ENCODE measurements at places on chromosomes 3 and 15.

DNA sequence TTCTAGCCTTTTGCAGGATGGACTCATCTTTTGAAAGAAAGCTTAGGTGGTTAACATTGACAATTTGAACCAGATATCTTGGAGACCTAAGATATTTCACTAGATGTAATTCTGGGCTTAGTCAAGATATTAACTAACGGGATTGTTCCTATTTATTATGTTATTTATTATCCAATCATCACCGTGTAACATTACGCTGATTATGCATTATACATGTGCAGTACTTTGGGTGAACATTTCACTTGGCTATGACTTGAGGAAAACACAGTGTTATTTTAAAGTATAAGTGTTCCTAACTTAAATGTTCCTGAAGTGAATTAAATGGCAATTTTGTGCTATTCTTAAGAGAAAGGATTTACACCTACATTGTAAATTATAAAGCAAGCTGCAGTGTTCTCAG is 574.5 kb upstream of the KCNMB2 start:
- H3K4me3 ChIP-seq = no peak overlapping the region
- no peaks in the 10 kb centered on the region for H3K36me3 ChIP-seq
- no peak for DNase-seq
- H3K4me1 ChIP-seq = no peaks in the 10 kb centered on the region

DNA sequence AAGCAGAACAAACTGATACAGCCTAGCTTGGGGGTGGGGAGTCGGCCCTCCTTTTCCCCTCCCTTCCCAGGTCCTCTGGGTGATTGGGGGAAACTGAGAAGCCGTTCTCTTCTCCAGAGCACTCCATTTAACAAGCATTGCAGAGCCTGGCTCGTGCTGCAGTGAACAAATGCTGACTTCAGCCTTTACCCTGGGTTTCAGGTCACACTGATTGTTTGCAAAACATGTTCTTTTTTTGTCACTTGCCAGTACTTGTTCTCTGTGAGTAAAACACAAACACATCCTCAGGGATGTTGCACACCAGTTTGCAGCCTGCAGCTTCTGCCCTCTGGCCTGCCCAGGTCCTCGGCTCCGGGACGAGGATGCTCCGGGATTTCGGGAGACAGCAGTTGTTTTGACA is 132.8 kb downstream of the PGPEP1L start:
- H3K4me1 ChIP-seq = peaks cover 81% of the 10 kb centered on the region
- H3K27ac ChIP-seq = peak overlapping the region; percentile 56
- H3K36me3 ChIP-seq = no peaks in the 10 kb centered on the region
- DNase-seq = no peak
- H3K4me3 ChIP-seq = no peak overlapping the region

DNA sequence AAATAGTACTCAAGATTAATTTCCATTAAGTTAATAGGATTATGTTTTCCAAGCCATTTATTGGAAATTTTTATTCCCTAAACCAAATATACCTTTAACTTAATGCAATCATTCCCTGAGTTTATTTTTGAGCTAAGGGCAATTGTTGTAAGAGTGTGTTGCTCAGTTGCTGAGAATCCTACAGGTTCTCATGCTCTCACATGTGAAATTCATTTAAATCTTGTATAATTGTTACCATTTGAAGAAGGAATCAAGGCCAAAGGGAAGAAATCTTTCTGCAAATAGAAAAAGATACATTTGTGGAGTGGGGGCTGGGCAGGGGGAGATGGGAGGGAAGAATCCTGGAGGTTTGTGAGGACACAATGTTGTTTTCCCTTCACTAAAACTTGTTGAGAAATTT is 202.7 kb upstream of the STRIT1 start:
- no peaks in the 10 kb centered on the region for H3K36me3 ChIP-seq
- no peaks in the 10 kb centered on the region for H3K4me1 ChIP-seq
- no peak for DNase-seq
- no peak overlapping the region for H3K4me3 ChIP-seq
- no peak overlapping the region for H3K27ac ChIP-seq
- no peaks in the 10 kb centered on the region for H3K27me3 ChIP-seq

GRCh38 chr3:4067893-4068292 is 235.3 kb upstream of the SETMAR start:
- no peaks in the 10 kb centered on the region for H3K27me3 ChIP-seq
- H3K4me3 ChIP-seq = no peak overlapping the region
- no peak for DNase-seq
- H3K4me1 ChIP-seq = no peaks in the 10 kb centered on the region
- H3K36me3 ChIP-seq = no peaks in the 10 kb centered on the region
- H3K27ac ChIP-seq = no peak overlapping the region

DNA sequence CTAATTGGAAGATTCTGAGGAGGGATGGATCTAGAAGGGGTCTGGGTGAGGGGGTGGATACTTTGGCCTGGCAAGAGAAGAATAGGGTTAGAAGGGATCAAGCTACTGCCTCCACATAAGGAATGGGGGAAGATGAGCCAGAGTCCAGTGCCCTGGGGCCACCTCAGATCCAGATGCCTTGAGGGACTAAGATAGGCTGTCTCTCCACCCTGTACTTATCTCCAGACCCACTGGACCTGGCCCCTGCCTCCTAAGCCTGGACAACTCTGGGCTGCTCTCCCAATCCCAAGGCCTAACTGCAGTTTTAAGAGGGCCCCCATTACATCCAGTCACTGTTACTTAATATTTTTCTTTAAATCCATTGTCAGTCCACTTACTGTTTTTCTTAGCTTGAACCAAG is 2.0 kb downstream of the DVL3 start:
- H3K27me3 ChIP-seq = no peaks in the 10 kb centered on the region
- peaks cover 43% of the 10 kb centered on the region for H3K4me1 ChIP-seq
- peak overlapping the region; percentile 91 for H3K27ac ChIP-seq
- H3K4me3 ChIP-seq = peak overlapping the region; percentile 97

- no peak overlapping the region for H3K27ac ChIP-seq
- peaks cover 14% of the 10 kb centered on the region for H3K4me1 ChIP-seq
- H3K36me3 ChIP-seq = no peaks in the 10 kb centered on the region
- H3K27me3 ChIP-seq = no peaks in the 10 kb centered on the region
Observed at GRCh38 chr15:25884370-25884769, 21.2 kb upstream of the ATP10A start.

- no peaks in the 10 kb centered on the region for H3K36me3 ChIP-seq
- H3K4me3 ChIP-seq = peak within 1 kb of the TSS; percentile 49
- peak; percentile 20 for DNase-seq
- peak within 1 kb of the TSS; percentile 94 for H3K27ac ChIP-seq
- H3K27me3 ChIP-seq = no peaks in the 10 kb centered on the region
Observed at GRCh38 chr15:24954783-24955530, at the start of the genes SNRPN and SNURF. Gene SNRPN, plus strand, starts transcription at chr15:24954987. Its CDS starts 19,467 bp downstream, at chr15:24974454. Gene SNURF, plus strand, starts transcription at chr15:24954987. Its CDS starts 62 bp downstream, at chr15:24955049.

- no peaks in the 10 kb centered on the region for H3K36me3 ChIP-seq
- no peak for DNase-seq
- H3K27ac ChIP-seq = no peak overlapping the region
- H3K27me3 ChIP-seq = no peaks in the 10 kb centered on the region
Observed at GRCh38 chr3:59796456-59796855, 746.6 kb upstream of the CFAP20DC start.

GRCh38 chr3:13042127-13042701 is 31.0 kb downstream of the IQSEC1 start:
- no peak overlapping the region for H3K4me3 ChIP-seq
- no peak overlapping the region for H3K27ac ChIP-seq
- no peaks in the 10 kb centered on the region for H3K4me1 ChIP-seq
- no peaks in the 10 kb centered on the region for H3K27me3 ChIP-seq

DNA sequence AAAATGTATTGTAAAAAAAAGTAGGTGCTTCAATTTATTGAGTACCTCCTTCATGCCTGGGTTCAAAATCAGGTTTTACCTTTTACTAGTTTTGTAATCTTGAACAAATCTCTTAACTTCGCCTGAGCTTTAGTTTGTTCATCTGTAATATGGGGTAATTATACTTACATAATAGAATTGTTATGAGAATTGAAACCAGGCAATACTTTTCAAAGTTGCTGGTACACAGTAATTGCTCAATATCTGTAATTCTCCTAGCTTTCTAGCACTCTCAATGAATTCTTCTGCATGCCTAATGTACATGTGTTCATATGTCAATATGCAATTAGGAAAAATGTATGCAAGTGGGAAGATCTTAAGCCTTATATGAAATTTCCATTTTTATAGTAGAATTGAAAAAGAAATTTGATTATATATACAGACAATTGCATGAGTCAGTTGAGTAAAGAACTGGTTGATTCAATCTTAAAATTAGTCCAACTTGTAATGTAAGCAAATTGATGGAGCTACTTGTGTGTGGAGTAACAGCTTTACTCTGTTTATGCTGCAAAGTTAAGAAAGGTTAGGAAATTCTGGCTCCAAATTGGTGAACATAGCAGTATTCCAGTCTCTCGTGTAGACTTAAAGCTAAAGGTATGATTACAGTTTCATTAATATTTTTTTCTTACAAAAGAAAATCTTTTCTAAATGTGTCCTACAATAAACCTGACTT is 4.1 kb downstream of the TNFSF10 start:
- no peak overlapping the region for H3K4me3 ChIP-seq
- DNase-seq = no peak
- peak overlapping the region; percentile 85 for H3K27ac ChIP-seq
- peaks cover 10% of the 10 kb centered on the region for H3K36me3 ChIP-seq
- H3K4me1 ChIP-seq = peaks cover 56% of the 10 kb centered on the region

DNA sequence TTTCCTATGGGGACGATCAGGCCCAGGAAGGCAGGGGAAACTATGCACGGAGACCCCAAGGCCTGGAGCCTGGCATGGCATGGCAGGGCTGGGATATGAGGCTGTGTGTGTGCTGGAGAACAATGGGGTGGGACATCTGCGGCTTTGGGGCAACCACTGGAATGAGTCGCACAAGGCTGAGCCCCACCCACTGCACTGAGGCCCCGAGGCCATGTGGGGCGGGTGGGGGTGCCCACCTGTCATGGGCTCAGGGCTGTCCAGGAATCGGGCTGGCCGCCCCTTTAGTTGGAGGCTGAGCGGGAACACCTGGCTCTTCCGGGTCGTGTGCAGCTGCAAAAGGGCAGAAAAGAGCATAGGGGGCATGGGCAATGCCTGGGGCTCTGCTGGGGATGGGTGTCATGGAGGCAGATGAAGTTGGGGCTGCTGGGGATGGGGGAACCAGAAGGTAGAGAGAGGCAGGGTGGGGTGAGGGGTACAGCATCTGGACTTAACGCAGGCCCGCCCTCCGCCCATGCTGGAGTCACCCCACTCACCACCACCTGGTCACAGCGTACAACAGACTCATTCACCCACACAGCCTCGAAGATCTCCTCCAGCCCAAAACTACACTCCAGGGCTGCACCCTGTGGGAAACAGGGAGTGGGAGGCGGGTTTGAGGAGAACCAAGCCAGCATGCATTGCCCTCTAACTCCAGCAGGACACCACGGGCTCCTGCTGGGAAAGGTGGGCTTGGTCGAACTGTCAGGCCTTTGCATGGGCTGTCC is 31.1 kb downstream of the PLXND1 start:
- H3K27ac ChIP-seq = peak overlapping the region; percentile 80
- H3K36me3 ChIP-seq = peaks cover 69% of the 10 kb centered on the region
- no peak overlapping the region for H3K4me3 ChIP-seq
- DNase-seq = no peak

- H3K36me3 ChIP-seq = no peaks in the 10 kb centered on the region
- H3K4me1 ChIP-seq = no peaks in the 10 kb centered on the region
- no peak overlapping the region for H3K27ac ChIP-seq
- H3K27me3 ChIP-seq = peaks cover 5% of the 10 kb centered on the region
- H3K4me3 ChIP-seq = no peak overlapping the region
- DNase-seq = no peak
Observed at GRCh38 chr15:33722005-33722672, 246.2 kb upstream of the CHRM5 start.

- no peaks in the 10 kb centered on the region for H3K36me3 ChIP-seq
- H3K27me3 ChIP-seq = no peaks in the 10 kb centered on the region
- no peaks in the 10 kb centered on the region for H3K4me1 ChIP-seq
Observed at GRCh38 chr3:55014906-55015305, 87.0 kb upstream of the LRTM1 start.

DNA sequence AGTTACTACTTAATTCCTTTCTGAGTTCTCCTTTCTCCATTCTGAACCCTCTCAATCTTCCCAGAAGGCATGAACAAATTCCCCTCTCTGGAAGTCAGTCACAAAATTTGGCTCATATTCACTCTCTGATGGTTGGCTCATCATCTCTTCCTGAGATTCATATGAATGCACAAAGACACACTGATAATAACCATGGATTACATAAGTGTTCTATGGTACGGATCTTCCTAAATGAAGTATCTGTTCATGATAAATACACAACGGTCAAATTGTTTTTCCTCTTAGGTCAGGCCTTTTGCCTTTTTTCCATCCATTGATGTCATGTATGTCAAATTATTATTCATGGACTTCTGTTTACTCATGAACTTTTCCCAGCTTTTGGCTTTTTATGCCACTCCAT is 162.6 kb downstream of the P2RY1 start:
- no peak overlapping the region for H3K4me3 ChIP-seq
- no peaks in the 10 kb centered on the region for H3K4me1 ChIP-seq
- no peak overlapping the region for H3K27ac ChIP-seq
- no peaks in the 10 kb centered on the region for H3K36me3 ChIP-seq

GRCh38 chr3:12893852-12894251 is 52.5 kb upstream of the RPL32 start:
- no peak overlapping the region for H3K4me3 ChIP-seq
- no peak overlapping the region for H3K27ac ChIP-seq
- H3K36me3 ChIP-seq = no peaks in the 10 kb centered on the region

Measured in esophagus squamous epithelium (tissue), 5 donors.